ENCODE measurements at places on chromosomes 6 and 20.

DNA sequence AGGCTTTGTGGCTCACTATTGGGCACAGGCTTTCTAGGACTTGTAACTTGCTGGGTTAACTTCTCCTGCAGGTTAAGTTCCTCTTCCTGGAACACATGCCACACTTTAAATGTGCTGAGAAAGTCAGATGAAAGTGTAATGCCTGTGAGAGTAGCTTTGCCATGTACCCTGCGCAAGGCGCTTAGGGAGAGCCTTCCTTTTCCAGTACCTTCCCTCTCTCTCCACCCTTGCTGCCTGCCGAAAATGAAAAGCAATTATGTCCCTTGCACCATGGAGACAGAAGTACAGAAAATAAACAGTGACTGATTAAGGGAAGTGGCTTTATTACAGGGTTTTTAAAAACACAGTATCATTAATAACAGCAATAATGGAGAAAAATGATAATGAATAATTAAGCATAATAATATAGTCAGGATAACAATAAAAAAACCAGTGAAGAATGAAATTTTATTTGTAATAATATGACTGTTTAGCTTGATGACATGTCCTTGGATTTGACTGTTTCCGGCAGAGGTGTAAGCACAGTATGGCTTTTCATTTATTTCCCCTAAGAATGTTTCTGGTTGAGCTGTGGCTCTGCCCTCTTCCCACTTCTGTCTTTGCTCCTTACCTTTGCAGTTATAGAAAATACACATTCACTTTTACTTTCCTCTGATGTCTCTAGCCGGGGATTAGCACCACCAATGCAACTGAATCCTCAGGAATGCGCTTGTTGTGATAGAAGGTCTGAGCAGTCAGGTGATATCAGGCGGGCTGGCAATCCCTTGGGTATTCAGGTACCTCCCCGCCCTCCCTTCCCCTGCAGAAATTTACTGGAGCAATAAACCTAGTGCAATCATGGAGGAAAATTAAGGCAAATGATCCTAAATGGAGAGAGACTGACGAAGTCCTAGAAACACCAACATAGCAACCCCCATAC lies 472.3 kb upstream of the CITED2 start:
- no peak for DNase-seq

GRCh38 chr20:62345681-62346370 lies 21.3 kb downstream of the LAMA5 start:
- no peak for DNase-seq

GRCh38 chr6:151096255-151096612 lies 143.5 kb upstream of the AKAP12 start:
- no peak for DNase-seq

- DNase-seq = no peak
Observed at GRCh38 chr20:16017656-16018055, 555.6 kb downstream of the KIF16B start.

DNA sequence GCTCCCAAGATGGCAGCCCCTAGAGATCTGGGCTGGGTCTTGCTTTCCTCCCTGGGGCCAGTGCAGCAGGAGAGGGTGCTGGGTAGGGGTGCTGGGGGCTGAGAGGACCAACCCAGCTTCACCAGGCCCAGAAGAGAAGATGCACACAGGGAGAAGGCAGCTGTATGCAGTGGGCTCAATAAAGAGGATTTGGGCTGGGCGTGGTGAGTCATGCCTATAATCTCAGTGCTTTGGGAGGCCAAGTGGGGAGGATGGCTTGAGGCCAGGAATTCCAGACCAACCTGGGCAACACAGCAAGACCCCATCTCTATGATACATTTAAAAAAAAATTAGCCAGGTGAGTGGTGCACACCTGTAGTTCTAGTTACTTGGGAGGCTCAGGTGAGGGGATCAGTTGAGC lies 25.7 kb upstream of the EMILIN3 start:
- no peak for DNase-seq

DNA sequence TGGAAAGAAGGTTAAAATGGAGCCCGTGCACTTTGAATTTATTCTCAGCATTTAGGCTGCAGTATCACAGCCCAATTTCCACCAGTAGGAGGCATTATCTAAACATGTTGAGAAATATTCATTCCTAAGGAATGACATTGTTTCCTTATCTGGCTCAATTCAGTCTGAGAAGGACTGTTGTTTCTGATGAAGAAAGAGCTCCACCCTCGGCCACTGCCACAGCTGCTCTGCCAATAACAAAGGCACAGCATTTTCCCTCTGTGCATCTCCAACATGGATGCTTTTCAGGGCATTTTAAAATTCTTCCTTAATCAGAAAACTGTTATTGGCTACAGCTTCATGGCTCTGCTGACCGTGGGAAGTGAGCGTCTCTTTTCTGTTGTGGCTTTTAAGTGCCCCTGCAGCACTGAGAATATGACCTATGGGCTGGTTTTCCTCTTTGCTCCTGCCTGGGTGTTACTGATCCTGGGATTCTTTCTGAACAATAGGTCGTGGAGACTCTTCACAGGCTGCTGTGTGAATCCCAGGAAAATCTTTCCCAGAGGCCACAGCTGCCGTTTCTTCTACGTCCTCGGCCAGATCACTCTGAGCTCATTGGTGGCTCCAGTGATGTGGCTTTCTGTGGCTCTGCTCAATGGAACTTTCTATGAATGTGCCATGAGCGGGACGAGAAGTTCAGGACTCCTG lies at the start of gene CALHM5:
CALHM5 (plus strand) TSS at position 216 of the 687 bp plus-strand sequence; CDS start at position 274, 58 bp downstream.
- DNase-seq = no peak

GRCh38 chr20:13567663-13568062 lies 71.1 kb downstream of the TASP1 start:
- no peak for DNase-seq

GRCh38 chr6:71482742-71483141 lies 194.1 kb downstream of the OGFRL1 start:
- no peak for DNase-seq

DNA sequence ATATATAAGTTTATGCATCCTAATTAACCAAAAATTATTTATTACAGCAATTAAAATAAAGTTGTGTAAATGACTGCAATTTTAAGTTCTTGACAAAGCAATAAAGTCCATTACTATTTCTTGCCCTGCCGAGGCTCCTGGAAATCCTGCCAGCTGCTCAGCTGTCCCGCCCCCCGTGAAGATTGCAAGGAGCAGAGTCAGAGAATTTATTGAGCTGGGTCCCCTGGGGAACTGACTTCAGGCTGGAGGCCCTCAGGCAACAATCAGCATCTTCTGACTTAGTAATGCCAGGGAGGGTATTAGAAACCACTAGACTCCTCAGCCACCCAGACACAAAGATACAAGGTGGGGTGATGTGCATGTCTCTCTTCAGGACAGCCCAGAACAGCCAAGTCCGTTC lies 92.3 kb downstream of the EDN3 start:
- no peak for DNase-seq

GRCh38 chr6:10613723-10614122 lies 80.7 kb downstream of the C6orf52 start:
- no peak for DNase-seq
